GM13976 (cell line): ENCODE measurements at places on chromosomes 12 and 14.

GRCh38 chr14:51879170-51879569, 18.8 kb downstream of the GNG2 start:
- DNase-seq, result no peak

DNA sequence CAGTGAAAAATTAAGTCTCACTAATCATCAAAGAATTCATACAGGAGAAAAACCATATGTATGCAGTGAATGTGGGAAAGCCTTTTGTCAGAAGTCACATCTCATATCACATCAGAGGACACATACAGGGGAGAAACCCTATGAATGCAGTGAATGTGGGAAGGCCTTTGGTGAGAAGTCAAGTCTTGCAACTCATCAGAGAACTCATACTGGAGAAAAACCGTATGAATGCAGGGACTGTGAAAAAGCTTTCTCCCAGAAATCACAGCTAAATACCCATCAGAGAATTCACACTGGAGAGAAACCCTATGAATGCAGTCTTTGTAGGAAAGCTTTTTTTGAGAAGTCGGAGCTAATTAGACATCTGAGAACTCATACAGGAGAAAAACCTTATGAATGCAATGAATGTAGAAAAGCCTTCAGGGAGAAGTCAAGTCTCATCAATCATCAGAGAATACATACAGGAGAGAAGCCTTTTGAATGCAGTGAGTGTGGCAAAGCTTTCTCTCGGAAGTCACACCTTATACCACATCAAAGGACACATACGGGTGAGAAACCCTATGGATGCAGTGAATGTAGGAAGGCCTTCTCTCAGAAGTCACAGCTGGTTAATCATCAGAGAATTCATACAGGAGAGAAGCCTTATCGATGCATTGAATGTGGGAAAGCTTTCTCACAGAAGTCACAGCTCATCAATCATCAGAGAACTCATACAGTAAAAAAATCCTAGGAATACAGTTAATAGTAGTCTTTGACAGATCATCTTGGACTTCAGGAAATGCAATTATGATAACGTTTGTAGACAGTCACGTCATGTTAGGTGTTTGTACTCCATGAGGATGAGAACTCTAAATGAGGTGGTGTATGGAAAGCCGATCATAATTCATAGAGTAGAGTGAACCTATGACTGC, 21.1 kb downstream of the ZNF84 start:
- DNase-seq, result no peak

- no peak for DNase-seq
Observed at GRCh38 chr12:109581856-109582255, 8.3 kb downstream of the MVK start.

- DNase-seq, result no peak
Observed at GRCh38 chr14:38808734-38809455, 294.1 kb downstream of the SEC23A start.

- no peak for DNase-seq
Observed at GRCh38 chr12:7021956-7022355, 3.7 kb upstream of the LPCAT3 start.

GRCh38 chr12:45292486-45293195, 76.7 kb downstream of the ANO6 start:
- DNase-seq, result no peak

DNA sequence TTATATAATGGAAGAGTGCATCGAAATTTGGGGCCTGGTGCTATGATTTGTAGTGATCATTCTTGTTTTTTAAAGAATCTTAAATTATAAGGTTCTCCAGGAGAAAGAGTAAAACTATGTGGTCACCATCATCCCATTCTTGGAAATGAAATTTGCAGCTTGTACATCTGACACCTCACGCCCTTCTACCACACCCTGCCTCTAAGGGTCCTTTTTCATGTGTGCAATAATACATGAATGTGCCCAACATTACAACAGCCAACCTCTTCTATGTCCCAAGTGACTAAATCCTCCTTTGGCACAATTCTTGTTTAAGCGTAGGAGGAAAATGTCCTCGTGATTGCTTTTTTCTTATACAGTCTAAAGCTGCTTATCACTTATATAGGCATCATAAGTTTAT, 636.5 kb upstream of the NOVA1 start:
- DNase-seq, result no peak

- DNase-seq, result no peak
Observed at GRCh38 chr12:4807116-4807783, 87.0 kb downstream of the GALNT8 start.
